Muscle of arm (tissue), 14 donors: ENCODE measurements at places on chromosomes 1 and 21. TPM values are rescaled to one million over a fixed set of nuclear protein-coding genes. Genes with fewer than 3 reads are reported as not detected.

Gene NBPF6
- not detected for polyA plus RNA-seq

Gene NLRP3
- polyA plus RNA-seq = 0.78 TPM

Gene S100A12
- polyA plus RNA-seq = 0.96 TPM

Gene SSBP3
- polyA plus RNA-seq = 76.9 TPM

Gene USH2A
- 0.08 TPM for polyA plus RNA-seq

Gene KDM1A
- 73.1 TPM for polyA plus RNA-seq

Gene DNM3
- polyA plus RNA-seq = 4.6 TPM

Gene DAB1
- polyA plus RNA-seq = 2.9 TPM

Gene COL6A2
- 468 TPM for polyA plus RNA-seq

Gene LEFTY1
- polyA plus RNA-seq = not detected

Gene CNKSR1
- polyA plus RNA-seq = 2.2 TPM

Gene CRP
- not detected for polyA plus RNA-seq

Gene GFI1
- not detected for polyA plus RNA-seq

Gene GPR25
- not detected for polyA plus RNA-seq

Gene PER3
- 6.8 TPM for polyA plus RNA-seq

Gene TTLL10
- polyA plus RNA-seq = 0.70 TPM

Gene HSPA6
- not detected for polyA plus RNA-seq

Gene HPCAL4
- polyA plus RNA-seq = 1.5 TPM

Gene DESI2
- 55.6 TPM for polyA plus RNA-seq

Gene PDPN
- polyA plus RNA-seq = 39.9 TPM

Gene FAM163A
- 0.22 TPM for polyA plus RNA-seq

Gene FCN3
- polyA plus RNA-seq = 0.41 TPM

Gene PERM1
- not detected for polyA plus RNA-seq

Gene GNAT2
- not detected for polyA plus RNA-seq

Gene ASCL5
- not detected for polyA plus RNA-seq

Gene VSIG8
- not detected for polyA plus RNA-seq

Gene NUDT4B
- 0.61 TPM for polyA plus RNA-seq

Gene TNFRSF1B
- polyA plus RNA-seq = 9.9 TPM

Gene NPPA
- polyA plus RNA-seq = 0.86 TPM

Gene S100A9
- 11.9 TPM for polyA plus RNA-seq

Gene DNASE2B
- polyA plus RNA-seq = 0.27 TPM

Gene AMY1B
- polyA plus RNA-seq = 0.47 TPM

Gene DPH5
- polyA plus RNA-seq = 67.5 TPM

Gene FCGR1A
- polyA plus RNA-seq = 2.1 TPM

Gene AMY2B
- polyA plus RNA-seq = 25.1 TPM

Gene FCRL1
- polyA plus RNA-seq = not detected

Gene PRKCZ
- 4.8 TPM for polyA plus RNA-seq

Gene CREG1
- polyA plus RNA-seq = 36.3 TPM

Gene OR2M3
- polyA plus RNA-seq = 0.03 TPM

Gene NR1I3
- 0.40 TPM for polyA plus RNA-seq
